ENCODE measurements at places on chromosomes 12 and 14.

DNA sequence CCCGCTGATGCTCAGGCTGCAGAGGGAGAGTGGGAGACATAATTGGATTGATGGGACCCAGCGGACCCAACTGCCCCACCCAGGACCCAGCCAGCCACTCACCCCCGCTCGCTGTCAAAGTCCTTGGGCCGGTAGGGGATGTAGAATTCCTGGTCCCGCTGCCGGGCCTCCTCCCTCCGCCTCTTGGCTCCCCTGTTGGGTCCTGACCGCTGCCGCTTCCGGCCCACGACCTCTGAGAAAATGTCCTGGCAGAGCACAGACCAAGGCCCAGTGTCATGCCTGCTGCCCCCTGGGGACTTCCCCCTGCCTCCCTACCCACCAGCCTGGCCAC, 13.5 kb downstream of the CFAP73 start:
- no peak for DNase-seq

DNA sequence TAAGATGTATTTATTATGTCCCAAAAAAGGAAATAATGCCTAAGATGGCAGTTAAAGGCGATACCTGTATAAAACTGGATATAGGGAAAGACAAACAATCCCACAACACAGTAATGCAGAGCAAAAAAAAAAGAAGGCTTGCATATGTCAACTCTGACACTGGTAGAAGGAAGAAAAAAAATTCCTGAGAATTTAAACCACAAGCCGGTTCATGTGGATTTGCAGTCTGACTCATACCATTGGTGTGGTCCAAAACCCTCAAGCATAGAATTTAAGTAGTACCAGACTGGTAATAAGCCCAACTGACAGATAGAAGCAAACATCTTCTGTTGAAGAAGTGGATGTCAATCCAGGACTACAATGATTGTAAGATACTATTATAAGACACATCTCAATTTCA, 7.2 kb downstream of the DNAI7 start:
- DNase-seq = no peak

DNA sequence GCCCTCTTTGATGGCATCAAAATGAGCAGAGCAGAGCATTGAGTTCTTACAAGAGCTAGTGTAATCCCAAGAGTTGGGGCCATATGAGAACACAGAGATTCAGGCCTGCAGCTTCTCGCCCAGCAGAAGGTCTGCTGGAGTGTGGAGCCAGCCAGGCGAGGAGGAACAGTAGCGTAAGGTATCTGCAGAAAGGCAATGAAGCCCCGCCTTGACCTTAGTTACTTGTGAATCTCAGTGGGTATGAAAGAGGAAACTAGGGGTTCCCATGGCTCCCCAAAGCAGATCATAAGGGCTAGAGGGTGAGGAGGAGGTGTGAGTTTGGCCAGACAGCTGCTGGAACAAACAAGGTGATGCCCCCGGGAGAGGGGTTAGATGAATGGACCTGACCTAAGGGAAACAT, 49.4 kb downstream of the SLC8A3 start:
- peak; percentile 29 for DNase-seq

GRCh38 chr14:96584199-96584906, 82.2 kb downstream of the PAPOLA start:
- DNase-seq = peak; percentile 70

DNA sequence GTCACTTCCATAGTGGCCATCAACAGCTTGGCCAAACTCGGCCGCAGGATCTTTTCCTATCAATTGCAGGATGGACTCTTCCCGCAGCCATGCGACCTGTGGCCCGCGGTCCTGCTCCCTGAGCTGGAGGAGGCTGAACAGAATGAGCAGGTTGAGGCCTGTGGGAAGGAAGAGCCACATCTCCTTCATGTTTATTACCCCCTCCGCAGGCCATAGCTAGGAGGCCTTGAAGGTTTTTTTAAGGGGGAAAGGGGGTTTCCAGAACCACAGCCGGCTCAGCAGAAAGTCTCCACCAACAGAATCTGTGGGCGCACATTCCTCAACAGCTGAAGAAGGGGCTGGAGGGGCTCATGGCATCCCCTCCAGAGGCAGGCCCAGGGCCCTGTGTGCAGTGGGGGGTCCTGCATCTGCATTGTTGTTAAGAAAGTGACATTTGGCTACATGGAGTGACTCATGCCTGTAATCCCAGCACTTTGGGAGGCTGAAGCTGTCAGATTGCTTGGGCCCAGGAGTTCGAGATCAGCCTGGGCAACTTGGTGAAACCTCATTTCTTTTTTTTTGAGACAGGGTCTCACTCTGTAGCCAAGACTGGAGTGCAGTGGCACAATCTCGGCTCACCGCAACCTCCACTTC, 25.2 kb upstream of the PPP1R13B start:
- peak; percentile 82 for DNase-seq

Measured in GM13977 (cell line).